AG08395 (cell line): ENCODE measurements at places on chromosomes 16 and 17.
A peak's percentile ranks its signal among the peaks of the same experiment; 100 is the strongest.

GRCh38 chr16:22353933-22354541 is 20.4 kb downstream of the CDR2 start:
- no peak for DNase-seq

GRCh38 chr17:81083125-81083765 is 48.3 kb downstream of the BAIAP2 start:
- no peak for DNase-seq

DNA sequence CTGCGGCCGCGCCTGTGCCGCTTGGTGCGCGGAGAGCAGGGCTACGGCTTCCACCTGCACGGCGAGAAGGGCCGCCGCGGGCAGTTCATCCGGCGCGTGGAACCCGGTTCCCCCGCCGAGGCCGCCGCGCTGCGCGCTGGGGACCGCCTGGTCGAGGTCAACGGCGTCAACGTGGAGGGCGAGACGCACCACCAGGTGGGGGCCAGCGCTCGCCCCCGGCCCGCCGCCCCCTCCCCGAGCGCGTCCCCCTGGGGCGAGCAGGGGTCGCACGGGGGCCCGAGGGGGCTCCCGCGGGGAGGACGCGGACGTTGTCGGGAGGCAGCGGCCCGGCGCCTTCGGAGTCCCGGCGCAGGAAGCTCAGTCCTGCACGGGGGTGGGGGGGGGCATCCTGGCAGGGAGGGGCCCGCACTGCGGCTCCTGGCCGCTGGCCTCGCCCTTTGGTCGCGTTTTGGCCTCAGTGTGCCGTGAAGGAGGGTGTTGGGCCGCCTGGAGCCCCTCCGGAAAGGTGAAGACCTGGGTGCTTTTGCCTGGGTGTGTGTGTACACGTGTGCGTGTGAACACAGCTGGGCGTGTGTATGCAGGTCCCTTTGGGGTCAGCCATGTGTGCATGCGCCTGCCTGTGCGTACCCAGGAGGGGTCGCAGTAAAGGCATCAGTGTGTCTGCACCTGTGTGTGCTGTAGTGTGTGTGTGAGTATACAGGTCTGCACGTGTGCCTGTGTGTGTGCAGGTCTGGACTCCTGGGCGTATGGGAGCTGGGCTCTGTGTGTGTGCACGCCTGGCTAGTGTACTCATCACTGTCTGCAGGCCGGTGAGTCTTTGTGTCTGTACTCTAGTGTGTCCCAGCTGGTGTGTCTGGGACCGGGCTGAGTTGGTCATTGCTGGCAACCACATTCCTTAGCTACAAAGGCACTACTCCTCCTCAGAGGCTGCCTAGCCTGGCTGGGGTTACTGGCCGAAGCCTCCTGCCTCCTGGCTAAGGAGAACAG is 615 bp downstream of the NHERF2 start:
- no peak for DNase-seq

- no peak for DNase-seq
Observed at GRCh38 chr17:80270104-80270503, 9.5 kb downstream of the RNF213 start.

GRCh38 chr16:83586461-83587200 is 221.1 kb upstream of the HSBP1 start:
- DNase-seq, result no peak

DNA sequence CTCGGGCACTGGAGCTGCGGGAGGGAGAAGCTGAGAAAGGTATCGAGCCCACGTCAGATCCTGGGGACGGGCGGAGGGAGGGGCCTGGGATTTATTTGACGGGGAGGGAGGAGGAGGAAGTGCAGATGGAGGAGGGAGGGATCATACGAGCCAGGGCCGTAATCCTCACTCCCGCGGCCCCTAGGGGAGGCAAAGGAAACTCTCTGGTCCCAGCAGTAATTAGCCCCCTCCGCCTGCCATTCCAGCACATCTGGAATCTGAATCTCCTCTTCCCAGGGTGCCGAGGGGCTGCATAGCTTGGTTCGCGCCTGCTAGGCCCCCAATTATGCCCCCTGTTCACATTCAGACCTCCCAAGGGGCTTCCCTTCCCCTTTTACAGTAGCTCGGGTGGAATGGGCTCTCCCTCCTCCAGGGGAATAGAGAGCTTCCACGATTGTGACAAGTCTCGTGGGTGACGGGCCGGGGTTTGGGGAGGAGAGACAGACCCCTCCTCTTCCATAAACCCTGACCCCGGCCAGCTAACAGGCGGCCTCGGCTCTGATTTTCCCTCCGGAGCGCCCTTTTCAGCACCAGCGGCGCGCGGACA is at the start of gene SEZ6L2:
TSS of gene SEZ6L2 (minus strand) at position 35 of the 586 bp plus-strand sequence. CDS start 531 bp downstream, outside the sequence.
- DNase-seq, result peak; percentile 84
